ENCODE measurements at places on chromosomes 3 and 15.

DNA sequence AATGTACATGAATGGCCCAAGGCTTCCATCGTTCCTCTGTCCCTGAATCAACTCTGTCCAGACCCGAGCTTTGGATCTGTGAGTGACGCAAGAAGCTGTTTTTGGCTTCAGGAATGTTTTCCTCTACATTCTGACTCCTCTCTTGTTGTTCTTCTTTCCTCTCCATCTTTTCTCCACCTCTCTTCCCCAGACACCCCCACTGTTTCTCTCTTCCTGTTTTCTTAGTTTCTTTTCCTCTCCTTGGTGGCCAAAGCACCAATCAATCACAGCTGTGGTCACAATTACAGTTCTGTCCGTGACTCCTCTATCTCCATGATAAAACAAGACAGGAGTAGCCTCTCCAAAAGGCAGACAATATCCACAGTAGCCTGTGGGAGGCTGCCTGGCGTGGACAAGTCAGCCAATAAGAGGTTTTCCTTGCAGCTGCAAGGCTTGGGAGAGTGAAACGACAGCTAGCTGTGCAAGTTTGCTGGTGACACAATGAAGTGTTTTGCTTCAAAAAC is 4.9 kb upstream of the TMEM212 start:
- no peak for DNase-seq

DNA sequence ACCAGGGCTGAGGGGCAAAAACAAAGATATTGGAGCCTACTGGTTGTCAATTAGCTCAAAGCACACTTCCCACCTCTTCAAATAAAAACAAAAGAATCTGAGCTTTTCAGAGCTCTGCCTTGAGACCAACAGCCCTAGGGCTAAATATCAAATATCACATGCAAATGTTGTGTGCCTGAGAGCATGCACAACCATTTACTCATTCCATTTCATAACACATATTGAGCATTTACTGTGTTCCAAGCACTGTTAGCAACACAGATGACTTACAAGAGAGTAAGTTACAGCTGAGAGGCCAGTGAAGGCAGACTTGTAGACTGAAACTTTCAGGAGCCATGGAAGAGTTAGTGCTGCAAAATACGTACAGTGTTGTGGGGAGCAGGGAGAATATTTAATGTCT is 222.4 kb downstream of the CPNE4 start:
- DNase-seq, result no peak

DNA sequence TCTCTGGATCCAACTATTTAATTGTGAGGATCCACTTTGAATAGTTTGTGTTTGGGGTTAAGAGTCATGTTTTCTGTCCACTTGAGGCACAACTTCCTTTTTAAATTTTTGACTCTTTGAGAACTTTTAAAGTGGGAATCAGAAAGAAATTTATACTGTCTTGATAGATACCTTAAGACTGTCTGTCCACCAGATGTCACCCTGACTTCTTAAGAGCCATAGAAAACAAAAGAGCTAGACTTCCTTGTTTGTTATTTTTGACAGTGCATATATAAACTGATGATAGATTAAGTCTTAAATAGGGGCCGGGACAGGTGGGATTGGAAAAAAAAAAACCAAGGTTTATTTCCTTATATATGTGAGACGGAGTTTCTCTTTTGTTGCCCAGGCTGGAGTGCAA is 52.1 kb upstream of the WDR72 start:
- no peak for DNase-seq

DNA sequence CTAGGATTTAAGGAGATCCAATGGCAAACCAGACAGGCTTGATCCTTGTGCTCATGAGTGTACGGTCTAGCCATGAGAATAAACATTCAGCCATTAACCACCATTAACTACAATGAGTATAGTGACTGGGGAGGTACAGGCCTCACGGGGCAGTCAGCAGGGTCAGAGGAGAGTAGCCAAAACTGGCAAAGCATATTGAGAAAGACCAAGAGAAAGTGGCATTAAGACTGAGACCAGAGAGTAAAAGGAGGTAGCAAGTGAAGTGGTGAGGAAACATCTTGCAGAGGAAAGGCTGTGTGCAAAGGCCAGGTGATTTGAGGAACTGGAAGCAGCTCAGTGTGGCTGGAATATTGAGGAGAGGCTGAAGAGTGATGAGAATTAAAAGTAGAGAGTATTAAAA is 407.2 kb upstream of the LMCD1 start:
- DNase-seq, result no peak

DNA sequence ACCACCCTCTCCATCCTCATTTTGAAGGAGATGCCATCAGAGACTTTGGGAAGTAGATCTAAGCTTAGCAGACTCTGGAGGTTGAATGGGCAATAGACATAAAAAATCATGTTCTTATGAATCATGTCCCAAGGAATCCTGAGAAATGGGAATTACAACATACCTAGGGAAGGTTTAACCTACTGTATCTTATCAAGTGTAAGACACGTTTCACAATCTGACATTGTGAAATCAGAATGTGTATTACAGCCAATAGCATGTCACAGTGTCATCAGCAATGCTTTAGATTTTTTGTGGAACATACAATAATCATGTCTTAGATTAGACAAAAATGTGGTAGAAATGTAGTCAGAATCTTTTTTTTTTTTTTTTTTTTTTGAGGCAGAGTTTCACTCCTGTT is 332.4 kb upstream of the TLE3 start:
- no peak for DNase-seq

GRCh38 chr3:171878461-171879225 is 35.5 kb downstream of the TMEM212 start:
- no peak for DNase-seq

DNA sequence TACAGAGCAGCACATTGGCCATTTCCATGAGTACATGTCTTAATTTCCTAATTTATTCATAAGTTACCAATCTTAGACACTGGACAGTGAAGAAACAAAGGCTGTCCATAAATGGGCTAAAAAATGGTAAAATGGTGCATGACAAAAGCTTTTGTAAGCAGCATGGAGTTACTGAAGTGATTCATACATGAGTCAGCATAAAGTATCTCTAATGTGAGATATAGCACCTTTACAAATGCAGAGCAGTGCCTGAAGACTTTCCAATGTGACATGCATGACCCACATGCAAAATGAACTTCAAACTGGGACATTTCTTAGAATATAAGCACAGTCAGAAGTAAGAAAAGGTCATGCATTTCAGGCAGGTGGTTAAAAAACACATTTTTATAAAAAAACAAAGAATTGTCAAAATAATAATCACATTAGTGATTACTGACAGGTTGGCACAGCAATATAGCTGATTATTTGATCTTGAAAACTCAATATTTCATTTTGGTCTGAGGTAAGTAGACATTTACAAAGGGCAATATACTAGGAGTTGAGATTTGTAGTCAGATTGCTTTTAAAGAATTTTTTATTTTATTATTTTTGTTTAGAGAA is 299.3 kb downstream of the PLCL2 start:
- DNase-seq, result no peak

- DNase-seq, result no peak
Measured at GRCh38 chr3:132927896-132928295, 110.3 kb upstream of the TMEM108 start.

- no peak for DNase-seq
Measured at GRCh38 chr3:186067360-186068242, 41.3 kb downstream of the ETV5 start.

- no peak for DNase-seq
Measured at GRCh38 chr15:31758126-31758525, 272.2 kb upstream of the CHRNA7 start.

- DNase-seq, result no peak
Measured at GRCh38 chr3:13134879-13135206, 61.6 kb upstream of the IQSEC1 start.

- no peak for DNase-seq
Measured at GRCh38 chr3:89138048-89138447, 30.6 kb downstream of the EPHA3 start.

DNA sequence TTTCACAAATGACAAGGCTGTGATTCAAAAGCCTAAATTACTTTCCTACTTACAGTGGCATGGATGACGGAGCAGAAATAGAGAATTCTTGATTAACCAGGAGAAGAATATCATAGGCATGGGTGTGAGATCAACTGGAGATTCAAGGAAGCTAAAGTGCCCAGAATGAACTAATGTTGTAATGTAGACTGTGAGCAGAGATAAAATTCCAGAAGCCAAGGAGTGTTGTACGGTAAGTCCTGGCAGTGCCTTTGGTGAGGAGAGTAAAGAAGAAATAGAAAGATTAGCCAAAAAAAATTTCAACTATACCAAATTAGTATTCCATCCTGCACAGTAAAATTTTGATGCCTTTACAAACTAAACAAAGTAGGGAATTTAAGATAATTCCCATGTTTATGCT is 75.9 kb downstream of the ZBTB20 start:
- DNase-seq, result no peak

- no peak for DNase-seq
Measured at GRCh38 chr15:92520914-92521623, 127.4 kb downstream of the ST8SIA2 start.

DNA sequence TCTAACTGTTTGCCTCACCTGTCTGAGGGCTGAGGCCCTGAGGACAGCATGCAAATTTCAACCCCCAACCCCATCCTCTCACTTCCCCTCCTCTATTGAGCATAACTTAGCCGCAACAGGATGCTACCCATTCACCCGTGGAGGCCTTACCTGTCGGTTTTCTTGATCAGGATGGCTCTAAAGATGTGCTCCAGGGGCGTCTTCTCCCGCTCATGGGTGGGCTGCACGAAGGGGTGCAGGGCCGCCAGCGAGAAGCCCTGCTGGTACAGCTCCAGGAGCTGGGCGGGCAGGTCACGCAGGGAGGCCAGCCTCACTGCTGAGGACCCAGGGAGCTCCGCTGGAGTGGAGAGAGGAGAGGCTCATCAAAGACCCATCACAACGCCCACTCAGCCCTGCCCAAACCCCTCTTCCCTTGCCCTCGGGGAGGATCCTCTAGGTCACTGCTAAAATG is 79.8 kb downstream of the RFTN1 start:
- DNase-seq, result no peak

DNA sequence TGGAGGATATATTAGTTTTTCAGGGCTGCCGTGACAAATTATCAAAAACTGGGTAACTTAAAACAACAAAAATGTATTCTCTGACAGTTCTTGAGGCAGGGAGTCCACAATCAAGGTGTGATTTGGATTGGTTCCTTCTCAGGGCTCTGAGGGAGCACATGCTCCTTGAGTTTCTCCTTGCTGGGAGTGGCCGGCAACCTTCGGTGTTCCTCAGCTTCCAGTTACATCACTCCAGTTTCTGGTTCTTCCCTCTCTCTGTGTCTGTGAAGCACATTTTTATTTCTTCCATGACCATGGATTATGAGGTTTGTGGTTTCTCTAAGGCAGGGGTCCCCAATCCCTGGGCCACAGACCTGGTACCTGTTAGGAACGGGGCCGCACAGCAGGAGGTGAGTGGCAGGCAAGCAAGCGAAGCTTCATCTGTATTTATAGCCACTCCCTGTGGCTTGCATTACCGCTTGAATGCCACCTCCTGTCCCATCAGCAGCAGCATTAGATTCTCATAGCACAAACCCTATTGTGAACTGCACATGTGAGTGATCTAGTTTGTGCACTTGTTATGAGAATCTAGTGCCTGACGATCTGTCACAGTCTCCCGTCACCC is 24.3 kb downstream of the LRRC28 start:
- no peak for DNase-seq

DNA sequence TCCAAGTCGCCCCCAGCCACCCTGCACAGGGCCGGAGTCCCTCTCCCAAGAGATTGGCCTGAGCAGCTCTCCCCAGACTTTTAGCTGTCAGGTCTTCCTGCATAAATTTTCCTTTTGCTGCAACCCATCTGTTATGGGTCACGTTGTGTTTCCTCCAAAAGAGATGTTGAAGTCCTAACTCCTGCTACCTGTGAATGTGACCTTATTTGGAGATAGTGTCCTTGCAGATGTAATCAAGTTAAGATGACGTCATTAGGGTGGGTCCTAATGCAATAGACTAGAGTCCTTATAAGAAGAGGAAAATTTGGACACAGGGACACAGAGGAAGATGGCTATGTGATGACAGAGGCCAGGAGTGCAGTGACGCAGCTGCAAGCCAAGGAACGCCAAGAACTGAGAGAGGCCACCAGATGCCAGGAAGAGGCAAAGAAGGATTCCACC is 13.2 kb upstream of the SLC6A6 start:
- no peak for DNase-seq

- peak; percentile 61 for DNase-seq
Measured at GRCh38 chr15:94230883-94231722, at the start of gene MCTP2. Gene MCTP2 (plus strand): TSS chr15:94231561. CDS start chr15:94298266, 66,705 bp downstream.

- DNase-seq, result no peak
Measured at GRCh38 chr3:167450195-167450594, 23.6 kb downstream of the SERPINI2 start.

DNA sequence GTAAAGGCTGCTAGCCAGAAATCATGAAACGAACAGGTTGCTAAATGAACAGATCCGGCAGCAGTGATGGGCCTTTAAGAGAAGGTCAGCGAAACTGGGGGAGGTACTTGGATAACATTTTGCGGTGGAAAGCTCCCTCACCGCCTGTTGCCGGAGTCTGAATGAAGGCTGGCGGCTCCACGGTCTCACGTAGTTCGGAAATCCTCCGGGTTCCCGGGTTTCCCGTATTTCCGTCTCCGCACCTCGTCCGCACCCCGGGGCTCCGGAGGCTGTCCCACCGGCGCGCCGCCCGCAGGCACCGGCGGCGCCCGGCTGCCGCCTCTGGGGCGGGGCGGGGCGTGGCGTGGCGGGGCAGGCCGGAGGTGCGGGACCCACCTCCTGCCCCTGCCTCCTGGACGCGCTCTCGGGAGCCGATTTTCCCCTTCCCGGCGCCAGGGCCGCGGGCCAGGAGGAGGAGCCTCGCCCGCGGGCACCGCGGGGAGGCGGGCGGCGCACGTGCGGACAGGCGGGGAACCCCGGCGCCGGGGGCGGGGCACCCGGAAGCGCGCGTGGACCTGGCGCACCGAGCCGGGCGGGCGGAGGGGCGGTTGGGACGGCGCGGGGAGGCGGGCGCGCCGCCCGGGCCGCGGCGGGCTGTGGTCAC is at the start of gene ZDHHC23:
TSS of gene ZDHHC23 (plus strand) at position 642 of the 643 bp plus-strand sequence. CDS start 790 bp downstream, outside the sequence.
- DNase-seq, result peak; percentile 11

GRCh38 chr3:142904639-142905436 is 16.0 kb upstream of the PCOLCE2 start:
- DNase-seq, result no peak

Data from KG1 (cell line).